ENCODE measurements at places on chromosomes 4 and X.

GRCh38 chr4:2250357-2251072 lies 8.6 kb upstream of the HAUS3 start:
- DNase-seq = peak; percentile 18

DNA sequence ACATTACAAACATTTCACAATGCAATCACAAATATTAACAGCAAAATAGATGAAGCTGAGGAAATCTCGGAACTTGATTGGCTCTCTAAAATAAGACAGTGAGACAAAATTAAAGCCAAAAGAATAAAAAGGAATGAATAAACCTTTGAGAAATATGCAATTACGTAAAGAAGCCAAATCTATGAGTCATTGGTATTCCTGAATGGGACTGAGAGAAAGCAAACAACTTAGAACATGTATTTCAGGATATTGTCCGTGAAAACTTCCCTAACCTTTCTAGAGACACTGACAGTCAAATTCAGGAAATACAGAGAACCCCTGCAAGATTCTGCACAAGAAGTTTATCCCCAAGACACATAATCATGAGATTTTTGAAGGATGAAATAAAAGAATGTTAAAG lies 48.4 kb upstream of the SPANXN2 start:
- DNase-seq = no peak

DNA sequence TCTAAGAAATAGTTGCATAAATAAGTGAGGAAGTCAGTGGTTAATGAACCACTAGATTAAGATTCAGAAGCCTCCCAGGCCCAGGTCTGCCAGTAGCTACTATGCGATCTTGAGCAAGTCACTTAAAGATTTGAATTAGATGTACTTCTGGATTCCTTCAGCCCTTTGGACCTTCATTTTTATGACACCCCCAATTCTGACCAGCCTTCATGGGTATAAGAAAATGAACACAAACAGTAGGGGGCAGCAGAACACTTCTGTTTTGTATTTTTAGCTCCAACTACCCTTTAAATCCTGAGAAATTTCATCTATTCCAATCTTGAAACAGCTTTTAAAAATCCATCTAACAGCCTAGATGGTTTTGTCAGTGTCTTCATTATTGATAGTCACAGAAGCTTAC lies 19.0 kb downstream of the TMEM47 start:
- no peak for DNase-seq

DNA sequence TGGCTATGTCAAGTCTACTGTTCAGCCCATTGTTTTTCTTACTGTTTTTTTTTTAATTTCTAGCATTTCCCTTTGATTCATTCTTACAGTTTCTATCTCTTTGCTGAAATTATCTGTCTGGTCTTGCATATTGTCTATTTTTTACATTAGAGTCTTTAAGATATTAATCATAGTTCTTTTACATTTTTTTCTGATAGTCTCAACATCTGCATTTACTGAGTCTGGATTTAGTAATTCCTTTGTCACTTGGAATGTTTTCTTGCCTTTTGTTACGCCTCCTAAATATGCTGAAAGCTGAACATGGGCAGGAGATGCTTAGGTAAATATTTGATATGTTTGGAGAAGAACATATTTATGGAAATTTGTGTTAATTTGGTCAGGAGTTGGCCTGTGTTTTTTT lies 10.4 kb downstream of the JADE3 start:
- DNase-seq = no peak

DNA sequence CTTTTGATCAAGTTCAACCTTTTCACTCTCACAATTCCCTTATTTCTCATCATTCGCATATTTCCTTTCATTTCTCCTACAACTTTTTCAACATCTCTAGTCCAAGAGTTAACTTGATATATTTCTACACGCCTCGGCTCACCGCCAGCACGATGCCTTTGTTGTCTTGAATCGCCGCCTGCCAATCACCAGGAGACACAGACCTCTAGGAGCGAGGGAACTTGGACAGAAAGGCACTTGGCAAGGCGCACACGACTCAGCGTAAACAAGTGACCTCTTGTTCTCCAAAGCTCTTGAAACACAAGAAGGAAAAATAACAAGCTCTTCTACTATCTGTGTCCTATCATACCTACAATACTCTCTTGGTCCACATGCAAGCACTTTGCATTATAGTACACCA lies 27.1 kb upstream of the RBMX start:
- DNase-seq = no peak

Measured in GM13976 (cell line).